ENCODE measurements at places on chromosomes 3 and 15.

DNA sequence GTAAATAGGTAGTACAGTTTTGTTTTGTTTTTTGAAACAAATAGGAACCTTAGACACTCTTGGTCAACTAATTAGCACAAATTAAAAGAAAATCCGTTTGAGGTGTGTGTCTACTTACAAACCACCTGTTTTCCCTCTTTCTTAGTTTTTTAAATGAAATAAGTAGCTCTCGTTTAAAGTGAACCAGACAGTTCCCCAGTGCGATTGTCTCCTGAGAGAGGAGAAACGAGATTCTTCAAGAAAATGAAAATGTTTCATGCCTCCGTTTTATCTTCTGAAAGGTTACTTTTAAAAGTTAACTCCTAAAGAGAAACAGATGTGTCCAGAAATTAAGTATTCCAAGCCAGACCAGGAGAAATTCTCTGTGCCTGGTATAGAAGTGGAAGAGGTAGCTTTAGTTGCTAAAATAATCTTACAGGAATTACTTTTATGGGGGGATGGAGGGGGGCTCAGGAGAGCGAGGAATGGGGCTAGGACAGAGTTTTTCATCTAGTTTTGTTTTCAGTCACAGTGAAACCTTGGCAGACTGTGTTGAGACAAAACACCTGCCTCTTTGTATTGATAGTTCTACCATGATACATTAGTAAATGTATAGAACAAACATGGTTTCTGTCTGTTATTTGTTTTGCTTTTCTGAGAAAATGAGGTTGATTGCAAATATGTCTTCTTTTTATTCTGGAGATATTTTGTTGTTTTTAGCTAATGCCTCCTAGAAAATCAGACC is 155.1 kb upstream of the CNTN4 start:
- no peak for DNase-seq

DNA sequence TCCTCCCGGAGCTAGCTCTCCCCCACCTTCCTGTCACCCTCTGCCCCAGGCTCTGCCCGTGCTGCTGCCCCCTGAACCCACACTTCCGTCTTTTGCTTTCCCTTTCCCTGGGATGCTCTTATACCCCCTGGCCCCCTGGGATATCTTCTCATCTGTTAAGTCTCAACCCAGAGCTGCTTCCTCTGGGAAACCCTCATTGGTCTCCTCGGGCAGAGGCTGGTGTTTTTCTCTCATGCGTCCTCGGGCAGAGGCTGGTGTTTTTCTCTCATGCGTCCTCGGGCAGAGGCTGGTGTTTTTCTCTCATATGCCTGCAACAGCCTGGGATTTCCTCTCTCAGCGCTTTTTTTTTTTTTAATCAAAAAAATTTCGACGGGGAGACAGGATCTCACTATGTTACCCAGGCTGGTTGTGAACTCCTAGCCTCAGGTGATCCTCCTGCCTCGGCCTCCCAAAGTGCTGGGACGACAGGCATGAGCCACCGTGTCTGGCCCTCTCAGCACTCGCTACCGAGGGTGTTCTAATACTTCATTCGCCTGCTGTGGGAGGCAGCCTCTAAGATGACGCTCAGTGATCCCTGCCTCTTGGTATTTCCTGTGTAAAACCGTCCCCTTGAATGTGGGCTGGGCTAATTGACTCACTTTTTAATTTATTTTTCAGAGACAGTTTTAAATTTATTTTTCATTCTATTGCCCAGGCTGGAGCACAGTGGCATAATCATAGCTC is 62.7 kb upstream of the TFRC start:
- DNase-seq: no peak

DNA sequence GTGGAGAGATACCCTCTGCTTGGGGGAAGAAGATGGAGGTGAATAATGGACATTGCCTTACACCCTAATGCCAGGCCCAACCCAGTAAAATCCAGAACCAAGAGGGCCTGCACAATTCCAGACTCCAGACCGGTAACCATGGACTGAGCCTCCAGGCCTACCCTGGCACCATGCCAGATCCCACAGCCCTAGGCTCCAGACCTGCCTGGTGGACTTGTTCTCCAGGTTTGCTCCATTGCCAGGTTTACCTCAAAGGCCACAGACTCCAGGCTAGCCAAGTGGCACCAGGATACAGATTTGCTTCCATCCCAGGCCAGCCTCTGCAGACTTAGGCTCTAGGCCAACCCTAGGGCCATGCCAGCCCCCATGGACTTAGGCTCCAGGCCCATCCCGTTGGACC is 14.0 kb downstream of the PLCH1 start:
- DNase-seq: no peak

DNA sequence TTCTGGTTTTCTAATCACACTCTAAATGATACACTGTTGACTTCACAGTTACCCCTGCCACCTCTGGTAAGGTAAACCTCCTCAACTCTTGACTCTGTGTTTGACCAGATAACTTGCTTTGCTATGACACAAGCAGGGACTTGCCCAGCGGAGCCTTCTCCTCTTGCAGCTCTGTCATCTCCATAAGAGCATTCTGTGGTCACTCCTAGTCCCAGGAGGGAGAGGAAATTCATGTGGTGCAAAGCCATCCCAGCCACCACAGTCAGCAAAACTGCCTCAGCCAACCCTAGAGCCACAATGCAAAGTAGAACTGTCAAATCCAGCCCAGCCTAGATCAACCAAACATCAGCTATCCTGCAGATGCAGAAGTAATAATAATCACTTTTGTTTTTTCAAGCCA is 144.7 kb upstream of the GADL1 start:
- DNase-seq: no peak

GRCh38 chr3:112654979-112655378 is 14.0 kb upstream of the CCDC80 start:
- DNase-seq: no peak

GRCh38 chr3:51686512-51687215 is 15.6 kb downstream of the TEX264 start:
- DNase-seq: no peak

- no peak for DNase-seq
Observed at GRCh38 chr15:77631745-77632533, 773 bp downstream of the LINGO1 start.

DNA sequence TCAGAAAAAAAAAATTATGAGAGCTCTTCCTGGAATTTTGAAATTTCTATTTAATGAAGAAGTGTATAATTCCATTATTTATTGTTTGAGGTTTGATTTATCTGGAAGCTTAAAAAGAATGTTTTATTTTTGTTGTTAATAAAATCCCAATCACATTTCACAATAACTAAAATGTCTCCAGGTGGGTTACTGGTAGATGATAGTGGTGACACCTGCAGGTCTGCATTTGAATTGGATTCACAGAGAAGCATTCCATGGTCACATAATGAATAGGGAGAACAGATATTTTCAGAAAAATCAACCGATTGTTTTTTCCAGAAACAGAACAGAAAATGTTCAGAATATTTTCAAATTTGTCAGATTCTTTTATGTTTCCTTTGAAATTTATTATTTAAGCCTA is 48.3 kb downstream of the ASB7 start:
- DNase-seq: no peak

GRCh38 chr3:37494216-37494615 is 319.8 kb upstream of the LRRFIP2 start:
- no peak for DNase-seq

DNA sequence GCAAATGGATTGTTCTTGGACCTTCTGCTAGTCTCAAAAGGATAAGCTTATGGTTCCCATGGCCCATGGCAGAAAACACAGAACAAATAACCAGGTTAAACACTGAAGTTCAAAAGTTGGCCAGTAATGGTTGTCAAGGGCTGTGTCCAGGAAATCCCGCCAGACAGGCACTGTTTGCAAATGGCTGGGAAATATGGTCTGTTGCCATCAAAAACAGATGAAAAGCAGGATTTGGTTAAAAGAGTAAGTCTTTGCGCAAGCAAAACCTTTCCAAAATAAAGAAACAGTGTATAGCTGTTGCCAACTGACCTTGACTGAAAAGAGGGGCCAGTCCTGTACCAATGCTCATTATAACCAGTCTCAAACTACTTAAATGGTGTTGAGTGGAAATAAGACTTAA is 58.6 kb downstream of the WWTR1 start:
- no peak for DNase-seq

DNA sequence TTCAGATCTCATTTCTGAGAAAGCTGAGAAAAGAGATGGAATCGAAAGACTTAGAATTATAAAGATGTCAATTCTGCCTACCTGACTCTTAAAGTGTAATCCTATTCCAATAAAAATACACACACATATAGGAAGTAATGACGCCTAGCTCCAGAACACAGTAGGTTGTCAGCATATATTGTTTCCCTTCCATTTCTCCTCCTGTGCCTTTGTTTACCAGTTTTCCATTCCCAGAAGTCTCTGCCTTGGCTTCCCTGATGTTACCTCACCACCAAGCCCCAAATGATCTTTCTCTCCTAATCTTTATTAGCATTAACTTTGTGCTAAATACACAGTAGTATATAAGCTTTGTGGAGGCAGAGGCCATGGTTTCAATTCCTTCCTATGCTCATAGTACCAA is 40.0 kb downstream of the TM4SF4 start:
- DNase-seq: no peak

DNA sequence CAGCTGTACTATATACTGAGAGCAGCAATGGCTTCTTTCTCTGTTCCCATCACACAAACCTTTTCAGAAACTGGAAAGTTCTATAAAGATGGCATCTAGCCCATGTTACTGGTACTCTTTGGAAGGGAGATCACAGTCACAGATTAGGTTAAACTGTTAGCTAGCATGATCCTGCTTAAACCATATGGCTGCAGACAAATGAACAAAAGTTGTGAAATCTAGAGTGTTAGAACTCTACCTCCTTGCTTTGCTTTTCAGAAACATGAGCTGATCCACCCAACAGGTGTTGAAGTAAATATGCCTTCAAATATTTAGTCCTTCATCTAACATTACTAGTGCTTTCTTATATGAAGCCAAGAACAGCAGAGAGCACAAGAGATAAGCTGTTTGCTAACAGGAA is 102.6 kb downstream of the SNRK start:
- DNase-seq: no peak

DNA sequence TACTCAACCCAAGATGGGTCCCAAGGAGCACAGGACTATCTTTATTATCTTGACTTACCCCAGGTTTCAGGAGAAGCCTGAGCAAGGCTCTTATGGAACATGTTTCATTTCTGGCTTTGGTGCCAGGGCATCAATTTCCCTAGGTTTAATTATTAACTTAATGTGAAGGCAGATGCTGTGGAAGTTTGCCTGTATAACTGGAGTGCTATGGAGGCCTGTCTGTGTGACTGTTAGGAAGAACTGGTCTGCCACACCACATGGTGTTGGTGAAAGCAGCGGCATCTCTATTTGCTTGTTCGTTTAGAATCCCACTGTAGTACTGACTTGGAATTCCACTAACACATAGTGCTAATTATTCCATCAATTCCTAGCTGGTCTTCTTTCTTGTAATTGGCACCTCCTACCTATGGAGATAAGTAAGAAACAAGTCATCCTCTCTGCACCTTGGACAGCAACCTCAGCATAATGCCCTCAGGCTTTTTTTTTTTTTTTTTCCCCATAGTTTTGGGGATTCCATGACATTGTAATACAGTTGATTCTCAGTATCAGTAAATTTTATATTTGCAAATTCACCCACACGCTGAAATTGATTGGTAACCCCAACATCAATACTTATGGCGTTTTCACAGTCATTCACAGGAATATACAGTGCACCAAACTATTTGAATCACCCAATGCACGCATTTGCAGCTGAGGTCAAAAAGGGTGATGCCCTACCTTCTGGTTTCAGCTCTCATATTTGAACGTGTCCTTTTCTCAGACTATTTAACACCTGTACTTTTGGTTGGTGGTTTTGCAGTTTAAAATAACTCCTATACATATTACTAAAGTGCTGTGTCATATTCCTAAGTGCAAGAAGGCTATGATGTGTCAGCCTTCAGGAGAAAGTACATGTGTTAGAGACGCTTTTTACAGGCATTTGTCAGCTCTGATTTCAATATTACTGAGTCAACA is 772.8 kb upstream of the LMCD1 start:
- DNase-seq: no peak

DNA sequence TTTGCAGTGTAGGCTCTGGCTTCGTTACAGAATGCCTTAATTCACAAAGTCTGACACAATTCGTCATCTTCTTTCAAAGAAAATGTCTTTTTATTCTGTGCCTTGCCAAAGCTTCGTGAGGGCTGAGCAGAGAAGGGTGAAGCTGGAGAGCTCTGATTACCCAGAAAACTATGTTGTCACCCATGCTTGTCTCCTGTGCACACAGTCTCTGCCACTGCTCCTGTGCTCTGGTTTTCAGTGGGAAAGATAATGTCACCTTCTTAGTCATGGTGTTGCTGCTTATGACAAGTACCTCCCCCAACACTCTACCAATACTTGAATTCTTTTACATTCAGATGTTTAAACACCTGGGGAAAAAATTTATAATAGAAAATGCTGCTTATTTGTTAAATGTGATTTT is 509.2 kb upstream of the GRM7 start:
- no peak for DNase-seq

DNA sequence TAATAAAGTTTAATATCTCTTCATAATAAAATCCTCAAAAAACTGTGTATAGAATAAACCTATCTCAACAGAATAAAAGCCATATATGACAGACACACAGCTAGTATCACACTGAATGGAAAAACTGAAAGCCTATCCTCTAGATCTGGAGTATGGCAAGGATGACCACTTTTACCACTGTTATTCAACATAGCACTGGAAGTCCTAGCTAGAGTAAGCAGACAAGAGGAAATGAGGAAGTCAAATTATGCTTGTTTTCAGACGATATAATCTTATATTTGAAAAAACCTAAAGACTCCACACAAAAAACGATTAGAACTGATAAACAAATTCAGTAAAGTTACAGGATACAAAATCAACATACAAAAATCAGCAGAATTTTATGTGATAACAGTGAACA is 57.4 kb upstream of the DIPK2A start:
- no peak for DNase-seq

GRCh38 chr3:171200750-171201088 is 174.2 kb upstream of the SLC2A2 start:
- no peak for DNase-seq

GRCh38 chr3:50261505-50261904 is 7.4 kb upstream of the SEMA3B start:
- DNase-seq: no peak

DNA sequence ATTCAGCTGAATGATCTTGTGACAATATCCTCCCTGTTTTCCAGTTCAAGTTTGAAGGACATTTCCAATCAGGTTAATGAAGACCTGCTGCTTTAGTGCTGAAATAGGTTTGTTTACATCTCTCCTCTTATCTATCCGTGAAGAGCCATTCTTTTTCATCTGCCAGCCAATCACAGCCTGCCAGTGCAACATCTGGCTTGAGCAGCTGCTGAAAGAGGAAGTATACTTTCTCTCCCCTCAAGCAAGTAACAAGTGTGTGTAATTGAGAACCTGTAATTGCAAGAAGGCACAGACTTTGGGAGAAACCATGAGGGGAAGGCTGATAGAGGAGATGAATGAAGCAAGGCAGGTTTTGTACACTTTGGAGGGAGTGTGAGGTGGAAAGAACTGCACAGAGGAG is 404.3 kb downstream of the AGBL1 start:
- no peak for DNase-seq
